ENCODE measurements at places on chromosomes 2 and 18. TPM values are rescaled to one million over a fixed set of nuclear protein-coding genes. Genes with fewer than 3 reads are reported as not detected.

GALNT13 gene
- polyA plus RNA-seq, result 3.2 TPM

FSHR gene
- polyA plus RNA-seq, result not detected

CEP192 gene
- polyA plus RNA-seq, result 13.4 TPM

MYO7B gene
- polyA plus RNA-seq, result not detected

ITPRIPL1 gene
- polyA plus RNA-seq, result 11.7 TPM

CTNNA2 gene
- 3.9 TPM for polyA plus RNA-seq

GCA gene
- polyA plus RNA-seq, result 27.1 TPM

PLA2R1 gene
- polyA plus RNA-seq, result 0.65 TPM

ZNF385B gene
- 0.82 TPM for polyA plus RNA-seq

HJURP gene
- 49.3 TPM for polyA plus RNA-seq

GBX2 gene
- 0.38 TPM for polyA plus RNA-seq

TM4SF20 gene
- not detected for polyA plus RNA-seq

UPP2 gene
- polyA plus RNA-seq, result not detected

DSC3 gene
- polyA plus RNA-seq, result 0.70 TPM

OSR1 gene
- 0.05 TPM for polyA plus RNA-seq

RNF25 gene
- polyA plus RNA-seq, result 29.6 TPM

POTEI gene
- polyA plus RNA-seq, result 0.20 TPM

CHAC2 gene
- polyA plus RNA-seq, result 5.4 TPM

CNTNAP5 gene
- polyA plus RNA-seq, result 0.13 TPM

KCNG2 gene
- polyA plus RNA-seq, result 0.71 TPM

LRRTM4 gene
- polyA plus RNA-seq, result 3.6 TPM

IL36G gene
- polyA plus RNA-seq, result 0.06 TPM

MYCN gene
- polyA plus RNA-seq, result 100 TPM

CHRNG gene
- 0.05 TPM for polyA plus RNA-seq

XDH gene
- polyA plus RNA-seq, result 0.68 TPM

PLGLB2 gene
- polyA plus RNA-seq, result 0.14 TPM

WIPF1 gene
- polyA plus RNA-seq, result 4.7 TPM

SERPINB11 gene
- not detected for polyA plus RNA-seq

B3GNT7 gene
- polyA plus RNA-seq, result 26.4 TPM

TTR gene
- not detected for polyA plus RNA-seq

PELI1 gene
- polyA plus RNA-seq, result 17.1 TPM

SKOR2 gene
- polyA plus RNA-seq, result 0.05 TPM

GPR45 gene
- not detected for polyA plus RNA-seq

REEP1 gene
- polyA plus RNA-seq, result 0.74 TPM

ZDBF2 gene
- polyA plus RNA-seq, result 1.5 TPM

AP1S3 gene
- 3.9 TPM for polyA plus RNA-seq

GALNT3 gene
- polyA plus RNA-seq, result 3.4 TPM

CFC1 gene
- 0.14 TPM for polyA plus RNA-seq

KCNK3 gene
- 0.33 TPM for polyA plus RNA-seq

EMILIN2 gene
- polyA plus RNA-seq, result 8.1 TPM

ALPI gene
- not detected for polyA plus RNA-seq

TNFRSF11A gene
- 8.1 TPM for polyA plus RNA-seq

LYPD6B gene
- polyA plus RNA-seq, result 2.5 TPM

LRP1B gene
- 0.03 TPM for polyA plus RNA-seq

NMUR1 gene
- 2.0 TPM for polyA plus RNA-seq

FKBP7 gene
- polyA plus RNA-seq, result 2.4 TPM

Measured in H1 (cell line).